Endodermal cell (in vitro differentiated cells): ENCODE measurements at places on chromosomes 6 and 20. TPM values are rescaled to one million over a fixed set of nuclear protein-coding genes. Genes with fewer than 3 reads are reported as not detected.

DNA sequence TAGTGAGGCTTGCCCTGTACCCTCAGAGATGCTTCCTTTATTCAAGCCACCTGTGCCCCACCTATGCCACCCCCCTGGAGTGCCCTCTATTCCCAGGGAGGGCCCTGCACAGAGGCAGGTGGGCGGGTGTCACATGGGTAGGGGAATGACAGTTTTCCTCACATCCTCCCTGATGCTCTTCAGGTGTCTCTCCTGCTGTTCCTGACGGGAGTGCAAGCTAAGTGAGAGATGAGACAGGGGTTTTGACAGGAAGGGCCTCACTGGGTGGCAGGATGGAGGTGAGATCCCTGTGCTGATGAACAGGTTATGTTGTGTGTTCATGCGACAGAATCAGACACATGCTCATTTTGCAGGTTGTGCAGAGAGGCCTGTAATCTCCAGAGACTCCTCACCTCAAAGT, 164.1 kb upstream of the CHD6 start:
- H3K4me1 ChIP-seq: no peaks in the 10 kb centered on the region
- no peak overlapping the region for H3K4me3 ChIP-seq
- no peak for DNase-seq
- no peaks in the 10 kb centered on the region for H3K36me3 ChIP-seq
- H3K27me3 ChIP-seq: no peaks in the 10 kb centered on the region

GRCh38 chr6:150331344-150331743, 37.5 kb upstream of the IYD start:
- H3K4me3 ChIP-seq: no peak overlapping the region
- H3K27me3 ChIP-seq: no peaks in the 10 kb centered on the region
- H3K27ac ChIP-seq: no peak overlapping the region
- no peaks in the 10 kb centered on the region for H3K36me3 ChIP-seq

GRCh38 chr6:12009876-12010634, 2.1 kb upstream of the HIVEP1 start:
- peak; percentile 48 for DNase-seq
- H3K4me1 ChIP-seq: no peaks in the 10 kb centered on the region
- H3K27ac ChIP-seq: peak overlapping the region; percentile 92
- H3K36me3 ChIP-seq: peaks cover 9% of the 10 kb centered on the region
- H3K4me3 ChIP-seq: peak overlapping the region; percentile 94
- H3K27me3 ChIP-seq: no peaks in the 10 kb centered on the region

- no peaks in the 10 kb centered on the region for H3K36me3 ChIP-seq
- H3K4me1 ChIP-seq: no peaks in the 10 kb centered on the region
- H3K4me3 ChIP-seq: no peak overlapping the region
- no peak overlapping the region for H3K27ac ChIP-seq
Observed at GRCh38 chr20:38818113-38819065, 12.9 kb downstream of the PPP1R16B start.

GRCh38 chr20:44601236-44601671, 18.9 kb downstream of the PKIG start:
- DNase-seq: no peak
- H3K4me1 ChIP-seq: peaks cover 9% of the 10 kb centered on the region
- H3K4me3 ChIP-seq: no peak overlapping the region
- H3K27ac ChIP-seq: no peak overlapping the region

SLC35D3 gene
- total RNA-seq: 0.15 TPM in 1 of 3 replicates, not detected in the others

HFE gene
- total RNA-seq: 1.2 and 1.8 TPM in 2 replicates
